ENCODE measurements at places on chromosomes 7 and 10.

- DNase-seq: no peak
Measured at GRCh38 chr7:143385891-143386781, 5.0 kb downstream of the ZYX start.

DNA sequence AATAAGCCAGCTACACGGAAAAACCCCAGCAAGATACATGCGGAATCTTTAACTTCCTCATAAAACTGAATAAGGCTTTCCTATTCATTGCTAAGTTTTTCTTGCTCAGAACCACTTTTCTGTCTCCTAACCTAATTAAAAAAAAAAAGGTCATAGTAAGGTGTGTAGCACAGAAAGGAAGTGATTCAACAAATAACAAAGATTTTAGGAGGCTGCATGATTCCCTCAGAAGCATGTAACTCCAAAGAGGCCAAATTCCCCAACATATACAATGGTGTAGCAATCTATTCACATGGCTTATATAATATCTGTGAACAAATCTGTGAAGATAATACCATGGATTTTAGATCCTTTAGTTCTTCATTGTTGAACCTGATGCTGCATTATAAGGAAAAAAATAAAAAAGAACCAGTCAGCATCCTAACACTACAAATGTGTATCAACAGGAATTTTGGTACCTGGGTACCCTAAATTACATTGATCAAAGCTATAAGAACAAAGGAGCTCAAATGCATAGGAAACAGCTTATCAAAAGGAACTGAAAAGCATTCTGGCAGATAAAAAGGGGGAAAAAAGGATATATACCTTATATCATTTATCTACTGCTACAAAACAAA is 63.8 kb downstream of the IMMP2L start:
- no peak for DNase-seq

DNA sequence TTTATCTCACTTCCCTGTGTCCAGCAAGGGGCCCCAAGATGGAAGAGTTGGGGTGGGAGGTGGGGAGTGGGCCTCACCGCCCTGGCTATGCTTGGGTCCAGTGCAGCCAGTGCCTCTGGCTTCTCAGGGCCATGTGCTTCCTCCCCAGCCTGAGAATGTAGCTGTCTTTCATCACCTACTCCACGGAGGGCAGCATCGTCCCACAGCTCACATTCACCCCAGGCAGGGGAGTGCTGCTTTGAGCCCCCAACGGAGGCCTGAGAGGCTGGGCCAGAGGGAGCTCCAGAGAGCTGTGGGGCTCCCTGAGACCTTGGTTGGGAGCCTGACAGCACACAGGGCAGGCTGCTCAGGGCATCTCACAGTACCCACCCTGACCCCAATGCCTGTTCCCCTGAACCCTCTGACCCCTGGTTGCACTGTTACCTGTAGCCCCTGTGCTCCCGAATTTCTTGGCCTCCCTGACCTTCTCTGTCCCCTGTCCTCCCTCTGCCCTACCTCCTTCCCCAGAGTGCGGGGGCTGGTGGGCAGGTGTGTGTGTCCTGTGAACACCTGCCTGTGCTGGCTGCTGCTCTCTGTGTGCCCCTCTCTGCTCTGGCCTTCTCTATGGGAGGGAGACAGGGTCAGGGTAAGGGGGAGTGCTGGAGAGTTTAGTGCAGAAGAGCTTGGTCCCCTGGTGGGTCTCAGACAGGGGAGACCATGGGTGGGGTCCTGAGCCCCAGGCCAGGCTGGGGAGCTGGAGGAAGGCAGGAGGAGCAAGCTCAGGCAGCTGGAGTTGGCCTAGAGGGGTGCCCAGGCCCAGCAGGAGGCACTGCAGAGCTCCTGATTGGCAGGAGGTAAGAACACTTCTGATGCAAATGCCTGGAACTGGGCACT is 19.6 kb upstream of the ZNF488 start:
- DNase-seq: no peak

DNA sequence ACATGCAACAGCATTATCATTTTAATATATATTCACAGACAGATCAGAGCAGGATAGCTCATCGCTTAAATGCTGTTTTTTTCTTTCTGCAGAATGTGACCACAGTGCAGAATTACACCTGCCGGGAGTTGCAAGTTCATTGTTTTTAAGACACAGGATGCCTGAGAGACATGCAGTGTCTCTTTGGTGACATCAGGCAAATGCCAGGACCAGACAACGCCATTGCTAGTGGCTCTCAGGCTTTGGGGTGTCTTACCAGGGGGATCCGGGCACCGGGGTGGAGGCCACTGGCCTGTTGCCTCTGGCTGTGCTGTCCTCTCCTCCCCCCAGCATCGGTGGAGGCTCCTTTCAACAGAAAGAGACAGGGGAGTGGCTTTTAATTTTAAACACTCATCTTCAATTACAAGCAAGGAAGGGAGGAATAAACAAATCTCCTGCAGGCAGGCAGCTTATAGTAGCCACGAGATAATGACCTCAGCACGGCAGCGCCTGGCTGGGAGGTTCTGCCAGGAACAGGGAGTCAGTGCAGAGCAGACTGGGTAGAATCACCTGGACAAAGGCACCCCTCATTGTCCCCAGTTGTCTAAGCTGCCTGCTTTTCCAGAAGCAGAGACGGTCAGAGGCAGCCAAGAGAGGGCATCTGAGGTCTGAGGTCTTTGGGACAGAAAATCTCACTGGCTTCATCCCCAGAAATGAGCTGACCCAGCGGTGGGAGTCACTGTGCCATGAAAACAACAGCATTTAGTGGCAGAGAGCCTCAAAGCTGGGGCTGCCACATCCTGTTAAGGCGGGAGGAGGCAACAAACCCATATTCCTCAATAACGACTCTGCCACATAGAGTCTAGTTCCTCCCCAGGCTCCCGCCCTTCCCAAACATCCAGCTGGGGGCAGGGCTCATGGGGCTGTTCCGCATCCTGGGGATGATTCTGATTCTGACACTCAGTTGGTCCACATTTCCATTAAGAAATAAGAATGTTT is 148.4 kb downstream of the TCERG1L start:
- no peak for DNase-seq

DNA sequence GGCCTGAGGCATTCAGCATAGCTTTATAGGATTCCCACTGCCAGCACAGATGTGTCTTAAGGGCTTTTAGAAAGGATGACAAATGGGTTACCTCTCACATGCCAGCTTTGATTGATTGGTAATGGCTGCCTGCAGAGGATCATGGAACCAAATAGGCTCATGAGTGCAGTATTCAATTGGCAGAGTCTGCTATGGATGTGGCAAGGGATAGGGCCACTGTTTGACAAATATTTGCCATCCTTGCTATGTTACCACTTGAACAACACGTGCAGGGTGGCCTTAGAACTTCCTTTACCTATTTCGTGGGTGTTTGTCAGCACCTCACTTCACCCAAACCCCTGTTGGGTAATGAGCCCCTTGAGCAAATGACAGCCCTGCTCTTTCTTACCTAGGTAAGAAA is 139.2 kb downstream of the C10orf105 start:
- DNase-seq: no peak

DNA sequence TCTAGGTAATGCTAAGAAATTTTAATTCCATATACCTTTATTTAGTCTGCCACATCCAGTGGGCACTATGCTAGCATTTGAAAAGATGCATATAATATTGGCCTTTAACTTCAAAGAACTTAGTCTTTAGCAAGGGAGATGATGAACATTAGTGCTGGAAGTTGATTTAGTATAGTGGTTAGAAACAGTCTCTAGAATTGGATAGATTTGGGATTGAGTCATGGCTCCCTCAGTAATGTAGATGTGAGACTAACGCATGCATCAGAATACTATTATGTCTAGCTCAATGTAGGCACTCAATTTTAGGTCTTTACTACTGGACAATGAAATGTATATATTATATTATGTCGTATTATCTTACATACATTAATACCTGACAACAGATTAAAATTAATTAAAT is 5.8 kb downstream of the DKK1 start:
- no peak for DNase-seq

DNA sequence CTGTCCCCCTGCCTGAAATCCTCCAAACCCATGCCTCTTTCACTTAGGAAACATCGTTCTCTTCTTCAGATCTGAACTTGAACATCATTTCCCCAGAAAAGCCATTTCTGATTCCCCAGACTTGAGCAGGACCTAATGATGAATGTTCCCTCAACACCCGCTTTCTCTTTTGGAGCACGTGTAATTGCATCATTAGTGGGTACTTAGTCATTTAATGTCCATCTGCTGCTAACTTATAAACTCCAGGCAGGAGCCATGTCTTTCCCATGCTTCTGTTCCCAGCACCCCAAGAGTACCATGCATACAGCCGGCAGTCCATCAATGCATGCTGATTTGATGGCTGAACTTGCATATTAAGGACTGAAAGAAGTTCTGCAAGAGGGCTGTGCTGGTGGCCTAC is 36.5 kb upstream of the ECHDC3 start:
- no peak for DNase-seq

- no peak for DNase-seq
Measured at GRCh38 chr7:143973870-143974416, 19.3 kb downstream of the OR2F1 start.

GRCh38 chr10:88879534-88880281 is at the start of gene STAMBPL1:
Gene STAMBPL1, plus strand, starts transcription at chr10:88880245. Its CDS starts 21,464 bp downstream, at chr10:88901709.
- peak; percentile 68 for DNase-seq

GRCh38 chr10:101393378-101393777 is 39.4 kb downstream of the BTRC start:
- DNase-seq: no peak

GRCh38 chr7:118250860-118251494 is 26.5 kb downstream of the ANKRD7 start:
- DNase-seq: no peak

DNA sequence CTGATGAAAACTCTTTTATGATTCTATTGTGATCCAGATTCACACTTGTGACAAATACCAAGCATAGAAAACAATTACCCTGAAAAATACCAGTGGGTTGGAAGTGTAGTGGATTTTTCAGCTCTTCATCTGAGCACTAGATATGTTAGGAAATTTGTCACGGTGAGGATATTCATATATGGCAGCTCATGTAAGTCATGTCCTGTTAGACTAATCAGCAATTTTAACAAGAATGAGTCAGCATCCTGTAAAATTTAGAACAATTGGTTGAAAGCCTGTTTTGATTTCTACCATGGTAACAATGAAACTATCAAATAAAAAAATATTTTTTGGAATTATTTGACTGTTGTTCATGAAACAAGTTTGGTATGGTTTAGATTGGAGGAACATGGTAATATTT is 334.3 kb downstream of the CACNA2D1 start:
- no peak for DNase-seq

DNA sequence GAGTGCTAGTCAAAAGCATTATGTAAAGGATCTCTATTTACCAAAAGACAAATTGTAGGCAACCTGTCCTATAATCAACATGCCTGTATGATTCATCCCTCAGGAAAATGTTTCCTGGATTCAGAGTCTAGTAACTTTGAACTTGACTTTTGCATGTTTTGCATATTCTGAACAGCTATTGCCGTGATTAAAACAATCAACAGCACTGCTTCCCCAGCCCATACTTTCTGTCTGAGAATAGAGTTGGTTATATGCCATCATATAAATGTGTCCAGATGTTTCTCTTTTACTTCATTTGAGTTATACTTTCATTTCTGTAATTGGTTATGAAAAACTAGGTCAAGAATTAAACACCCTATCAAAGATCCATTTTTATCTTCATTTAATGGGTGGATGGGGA is 83.5 kb downstream of the ZMYND11 start:
- DNase-seq: no peak

DNA sequence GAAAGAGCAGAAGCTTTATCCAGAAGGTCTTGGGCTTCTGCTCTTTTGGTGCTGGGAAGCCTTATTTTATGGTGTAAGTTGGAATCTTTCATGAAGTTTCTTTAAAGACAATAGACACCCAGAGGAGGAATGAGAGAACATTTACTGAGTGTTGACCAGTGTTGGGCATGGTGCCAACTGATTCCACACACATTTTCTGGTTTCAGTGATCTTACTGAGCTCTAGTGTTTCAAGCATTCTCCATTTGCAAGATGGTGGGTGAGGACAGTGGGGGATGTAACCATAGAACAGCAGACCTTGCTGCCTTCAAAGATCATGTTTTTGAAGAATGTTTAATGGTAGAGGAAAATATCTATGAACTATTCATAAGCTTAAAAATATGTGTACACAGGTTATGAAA is 114.6 kb downstream of the LRMDA start:
- DNase-seq: no peak

- DNase-seq: no peak
Measured at GRCh38 chr7:25134358-25135010, 9.4 kb upstream of the CYCS start.

DNA sequence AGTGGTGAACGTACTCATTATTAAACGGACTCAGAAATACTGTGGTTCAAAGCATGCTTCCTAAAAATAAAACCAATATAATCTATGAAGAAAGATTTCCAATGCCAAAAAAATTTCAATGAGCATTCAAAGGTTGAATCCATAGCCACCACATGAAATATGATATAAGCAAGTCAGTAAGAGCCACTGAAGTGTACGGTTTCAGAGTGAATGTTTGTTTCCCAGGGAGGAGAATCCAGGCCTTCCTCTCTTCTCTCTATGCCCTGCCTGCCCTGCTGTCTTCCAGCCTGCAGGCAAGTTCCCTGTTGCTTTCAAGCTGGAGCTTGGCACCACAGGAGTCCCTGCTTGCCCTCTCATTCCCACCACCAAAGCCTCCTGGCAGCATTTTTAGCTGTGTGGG is 1171.6 kb upstream of the C7orf33 start:
- DNase-seq: peak; percentile 15

DNA sequence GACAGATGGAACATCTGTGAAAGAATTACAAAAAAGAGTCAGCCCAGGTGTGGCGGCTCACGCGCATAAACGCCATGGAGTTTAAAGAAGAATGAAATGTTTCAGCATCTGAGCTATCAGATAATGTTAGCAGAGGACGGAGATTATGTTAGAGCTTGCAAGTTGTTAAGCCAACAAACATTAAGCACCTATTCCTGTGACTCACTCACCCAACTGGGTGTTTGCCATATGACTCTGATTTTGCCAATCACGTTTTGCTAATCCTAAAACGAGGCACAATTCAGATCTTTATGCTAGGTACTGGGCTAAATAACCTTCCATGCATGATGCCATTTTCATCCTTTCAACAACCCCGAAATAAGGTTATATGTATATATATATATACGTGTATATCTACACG is 29.0 kb upstream of the CCNY start:
- DNase-seq: no peak

DNA sequence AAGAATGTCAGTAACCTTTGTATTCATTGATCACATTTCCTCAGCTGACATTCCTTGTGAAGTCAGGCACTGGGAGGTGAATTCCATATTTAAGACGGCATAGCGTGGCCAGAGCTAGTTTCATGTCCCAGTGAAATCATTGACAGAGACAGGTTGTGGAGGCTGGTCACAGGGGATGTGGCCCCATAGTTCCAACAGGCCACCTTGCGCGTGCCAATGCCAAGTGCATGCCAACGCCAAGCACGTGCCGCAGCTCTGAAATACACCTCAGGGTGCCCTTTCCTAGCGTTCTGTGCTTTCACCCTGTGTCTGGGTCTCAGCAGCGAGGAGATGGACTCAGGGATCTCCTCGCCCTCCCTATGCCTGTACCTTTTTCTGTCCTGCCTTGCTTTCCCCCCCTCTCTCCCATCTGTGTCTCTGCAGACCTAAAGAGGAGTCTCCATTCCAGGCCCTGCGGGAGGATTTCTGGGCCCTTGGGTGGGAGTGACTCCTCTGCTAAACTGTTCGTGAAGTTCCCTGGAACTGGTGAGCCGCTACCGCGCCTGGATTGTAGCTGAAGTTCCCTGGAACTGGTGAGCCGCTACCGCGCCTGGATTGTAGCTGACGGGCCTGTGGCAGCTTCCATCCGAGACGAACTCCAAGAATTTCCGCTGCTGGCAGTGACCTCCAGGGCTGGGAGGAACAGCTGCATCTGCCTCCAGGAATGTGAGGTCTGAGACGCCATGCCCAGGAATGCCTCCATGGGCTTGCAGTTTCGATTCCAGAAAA is 19.7 kb downstream of the AQP1 start:
- no peak for DNase-seq

GRCh38 chr10:113103131-113103840 is 153.2 kb downstream of the TCF7L2 start:
- no peak for DNase-seq
